Activated CD4-positive, alpha-beta memory T cell treated with anti-CD3 and anti-CD28 coated beads, Interleukin-2, amount 10 ng/mL, durations not matched to agents 7 days and 5 days (primary cell): ENCODE measurements at places on chromosomes 13 and 19.

DNA sequence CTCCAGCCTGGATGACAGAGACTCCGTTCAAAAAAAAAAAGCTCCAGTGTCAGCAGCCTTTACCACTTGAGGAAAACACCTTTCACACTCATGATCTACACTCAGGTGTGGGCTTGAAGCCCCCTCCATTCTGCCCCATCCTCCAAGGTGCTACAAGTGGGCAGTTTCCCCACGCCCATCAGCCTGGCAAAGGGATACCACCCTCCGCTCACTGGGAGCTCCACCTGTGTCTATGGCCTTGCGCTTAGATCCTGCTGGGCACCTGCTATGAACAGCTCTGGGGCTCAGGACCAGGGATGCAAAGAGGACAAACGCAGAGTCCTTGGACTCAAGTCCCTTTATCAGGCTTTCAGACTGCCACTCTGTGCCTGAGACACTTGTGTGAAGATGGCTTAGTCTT lies 127.8 kb downstream of the CRYL1 start:
- DNase-seq, result no peak

- DNase-seq, result no peak
Measured at GRCh38 chr13:91825516-91825915, 427.1 kb downstream of the GPC5 start.

- no peak for DNase-seq
Measured at GRCh38 chr13:104833221-104833620, 1702.2 kb downstream of the EFNB2 start.

DNA sequence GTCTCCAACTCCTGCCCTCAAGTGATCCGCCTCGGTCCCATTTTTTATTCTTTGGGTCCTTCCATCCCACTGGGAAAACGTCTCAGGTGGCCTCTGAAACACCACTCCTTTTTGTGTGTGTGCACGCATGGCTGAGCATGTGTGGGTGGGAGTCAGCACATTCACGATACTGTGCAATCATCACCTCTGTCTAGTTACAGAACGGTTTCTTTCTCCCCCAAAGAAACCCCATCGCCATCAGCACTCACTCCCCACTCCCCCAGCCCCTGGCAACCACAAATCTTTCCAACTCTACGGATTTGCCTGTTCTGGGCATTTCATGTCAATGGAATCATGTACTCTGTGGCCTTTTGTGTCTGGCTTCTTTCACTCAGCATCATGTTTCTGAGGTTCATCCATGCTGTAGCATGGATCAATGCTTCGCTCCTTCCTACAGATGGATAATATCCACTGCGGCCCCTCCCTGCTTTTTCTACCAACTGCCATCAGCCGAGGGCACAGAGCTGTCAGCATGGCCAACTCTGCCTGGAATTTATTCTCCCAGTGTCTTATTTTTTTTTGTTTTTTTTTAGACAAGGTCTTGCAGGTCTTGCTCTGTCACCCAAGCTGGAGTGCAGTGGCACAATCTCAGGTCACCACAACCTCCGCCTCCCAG lies 9.7 kb downstream of the F2RL3 start:
- DNase-seq, result no peak

- DNase-seq, result peak; percentile 84
Measured at GRCh38 chr19:49301165-49301865, 23.7 kb downstream of the SLC6A16 start.

- no peak for DNase-seq
Measured at GRCh38 chr13:43596924-43597598, 189.7 kb downstream of the ENOX1 start.

DNA sequence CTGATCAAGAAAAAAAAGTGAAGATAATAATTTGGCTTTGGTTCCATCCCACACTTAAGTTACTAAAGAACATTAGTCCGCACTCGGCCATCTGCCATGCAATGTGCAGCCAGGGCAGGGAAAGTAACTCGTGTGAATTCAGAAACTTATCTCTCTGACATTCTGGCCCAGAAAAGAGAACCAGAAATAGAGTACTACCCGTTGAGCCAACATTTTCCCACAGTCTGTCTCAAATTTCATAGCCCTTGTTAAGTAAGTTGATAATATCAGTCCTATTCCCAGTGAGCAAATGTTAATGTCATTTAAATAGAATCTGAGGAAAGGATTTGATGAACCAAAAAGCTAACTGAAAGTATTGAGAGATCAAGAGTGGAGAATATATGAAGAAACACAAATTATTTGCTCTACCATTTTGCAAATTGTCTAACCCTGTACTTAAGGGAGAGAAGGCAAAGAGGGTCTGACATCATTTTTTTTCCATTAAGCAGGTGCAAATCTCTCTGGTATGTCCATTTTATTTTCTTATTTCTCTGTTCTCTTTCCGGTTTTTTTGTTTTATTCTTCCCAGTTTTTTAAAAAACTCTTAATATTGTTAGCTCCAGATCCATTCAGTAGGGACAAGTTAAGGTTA lies 156.3 kb downstream of the NDFIP2 start:
- no peak for DNase-seq

- DNase-seq, result peak; percentile 71
Measured at GRCh38 chr13:41019011-41019487, at the start of gene ELF1. Gene ELF1, minus strand, starts transcription at chr13:41019316. Its CDS starts 37,262 bp downstream, at chr13:40982054.

DNA sequence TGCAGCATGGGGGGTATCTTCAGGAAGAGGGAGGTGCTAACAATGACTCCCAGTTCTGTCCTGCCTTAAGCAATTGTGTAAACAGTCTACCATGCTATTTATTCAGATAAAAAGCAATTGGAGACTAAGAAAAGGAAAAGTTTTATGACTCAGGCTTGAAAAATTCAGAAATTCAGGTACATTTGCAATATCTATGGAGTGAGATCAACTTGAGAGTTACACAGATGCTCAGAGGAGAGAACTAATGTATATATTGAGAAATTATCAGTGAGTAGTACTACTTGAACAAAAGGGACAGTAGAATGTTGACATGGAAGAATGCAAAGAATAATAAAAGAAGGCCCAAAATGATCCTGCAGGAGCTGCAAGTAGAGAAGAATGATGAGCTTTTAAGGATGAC lies 277.6 kb upstream of the DACH1 start:
- DNase-seq, result no peak

GRCh38 chr19:2652504-2653099 lies 49.9 kb downstream of the GNG7 start:
- DNase-seq, result no peak
